IPS-NIHi11 (cell line): ENCODE measurements at places on chromosomes 2 and 18.

- peak; percentile 82 for DNase-seq
Measured at GRCh38 chr18:46335534-46336101, 231.4 kb downstream of the HAUS1 start.

DNA sequence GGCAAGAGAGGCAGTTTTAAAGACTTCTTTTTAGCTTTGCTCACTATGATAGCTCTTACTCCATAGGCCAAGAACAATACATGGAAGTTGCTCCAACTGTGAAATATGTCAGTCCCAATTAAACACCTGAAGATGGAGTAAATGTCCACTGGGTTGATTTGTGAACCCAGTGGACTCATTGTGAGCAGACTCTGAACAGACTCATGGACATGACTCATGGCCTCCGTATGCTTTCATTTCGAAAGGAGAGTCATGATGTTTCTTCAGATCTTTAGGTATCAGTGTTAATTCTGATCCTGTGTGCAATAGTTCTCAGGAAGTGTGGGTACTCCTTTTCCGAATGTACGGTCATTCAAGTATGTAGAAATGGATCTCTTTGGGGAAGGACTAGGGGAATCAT is 5.4 kb upstream of the CWC22 start:
- DNase-seq = no peak

- DNase-seq = no peak
Measured at GRCh38 chr2:3078684-3079083, 298.9 kb downstream of the EIPR1 start.

DNA sequence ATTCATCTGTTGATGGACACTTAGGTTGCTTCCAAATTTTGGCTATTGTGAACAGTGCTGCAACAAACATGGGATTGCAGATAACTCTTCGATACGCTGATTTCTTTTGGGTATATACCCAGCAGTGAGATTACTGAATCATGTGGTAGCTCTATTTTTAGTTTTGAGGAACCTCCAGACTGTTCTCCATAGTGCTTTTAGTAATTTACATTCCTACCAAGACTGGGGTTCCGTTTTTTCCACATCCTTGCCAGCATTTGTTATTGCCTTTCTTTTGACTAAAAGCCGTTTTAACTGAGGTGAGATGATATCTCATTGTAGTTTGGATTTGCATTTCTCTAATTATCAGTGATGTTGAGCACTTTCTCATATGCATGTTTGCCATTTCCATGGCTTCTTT is 200.3 kb downstream of the MBD5 start:
- no peak for DNase-seq

DNA sequence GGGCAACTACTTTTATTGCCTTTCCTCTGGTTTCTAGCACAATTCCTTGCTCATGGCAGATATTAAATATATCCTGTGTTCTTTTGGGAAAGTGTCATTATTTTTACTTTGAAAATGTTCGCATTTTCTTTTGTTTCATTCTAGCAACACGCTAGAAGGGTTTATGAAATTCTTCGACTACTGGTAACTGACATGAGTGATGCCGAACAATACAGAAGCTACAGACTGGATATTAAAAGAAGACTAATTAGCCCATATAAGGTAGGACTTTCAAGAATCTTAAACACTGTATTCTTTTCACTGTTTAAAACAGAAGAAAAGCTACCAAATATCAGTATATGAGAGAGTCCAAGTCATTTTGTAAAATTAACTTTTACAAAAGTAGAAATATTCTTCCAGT is 20.6 kb upstream of the METAP1D start:
- no peak for DNase-seq

DNA sequence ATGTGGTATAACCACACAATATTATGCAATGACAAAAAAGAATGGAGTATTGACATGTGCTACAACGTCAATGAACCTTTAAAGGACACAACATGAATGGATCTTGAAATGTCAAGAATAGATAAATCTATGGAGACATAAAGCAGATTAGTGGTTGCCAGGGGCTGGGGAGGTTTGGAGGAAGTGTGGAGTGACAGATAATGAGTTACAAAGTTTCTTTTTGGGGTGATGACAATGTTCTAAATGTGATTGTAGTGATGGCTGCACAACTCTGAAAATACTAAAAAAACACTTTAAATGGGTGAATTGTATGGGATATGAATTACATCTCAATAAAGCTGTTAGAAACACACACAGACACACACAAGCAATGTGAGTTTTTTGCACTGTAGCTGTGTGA is 37.4 kb upstream of the C1D start:
- DNase-seq = no peak

- DNase-seq = peak; percentile 41
Measured at GRCh38 chr2:172173174-172173706, 70.5 kb upstream of the DLX2 start.

GRCh38 chr2:197700960-197701359 is 4.2 kb upstream of the MARS2 start:
- DNase-seq = no peak

DNA sequence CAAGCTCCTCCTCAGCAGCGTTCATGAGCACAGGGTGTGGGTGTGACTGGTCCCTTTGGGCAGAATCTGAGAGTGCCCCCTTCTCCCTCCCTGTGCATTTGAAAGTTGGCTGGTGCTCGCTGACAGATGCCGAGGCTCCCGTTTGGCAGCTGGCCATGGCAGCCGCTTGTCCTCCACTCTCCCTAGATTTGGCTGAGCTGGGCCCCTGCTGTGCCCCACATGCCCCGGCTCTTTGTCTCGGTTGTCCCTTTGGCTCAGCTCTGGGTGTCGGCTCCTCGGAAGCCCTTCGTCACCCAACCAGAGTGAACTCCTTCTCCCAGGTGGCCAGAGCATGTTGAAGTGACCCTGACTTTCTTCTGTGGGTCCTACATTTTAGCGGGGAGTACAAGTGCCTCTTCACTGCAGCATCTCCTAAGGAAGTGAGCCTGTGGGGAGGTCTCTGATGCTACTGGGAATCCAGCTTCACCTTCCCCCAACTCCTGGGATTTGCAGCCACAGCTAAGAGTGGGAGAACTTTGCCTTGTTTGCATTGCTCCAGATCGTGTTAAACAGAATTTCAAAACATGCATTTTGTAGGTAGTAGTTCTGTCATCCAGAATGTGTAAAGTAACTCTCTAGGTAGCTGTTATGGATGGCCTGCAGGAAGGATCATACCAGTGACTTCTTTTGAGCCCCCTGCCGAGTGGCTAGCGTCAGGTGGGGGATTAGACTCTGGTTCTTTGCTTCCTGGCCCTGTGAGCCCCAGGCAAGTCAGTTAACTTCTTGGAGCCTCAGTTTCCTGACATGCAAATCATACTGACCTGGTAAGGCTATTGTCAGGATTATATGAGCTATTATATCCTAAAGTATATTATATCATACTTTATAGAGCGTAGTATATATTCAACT is 24.2 kb downstream of the HPCAL1 start:
- no peak for DNase-seq

DNA sequence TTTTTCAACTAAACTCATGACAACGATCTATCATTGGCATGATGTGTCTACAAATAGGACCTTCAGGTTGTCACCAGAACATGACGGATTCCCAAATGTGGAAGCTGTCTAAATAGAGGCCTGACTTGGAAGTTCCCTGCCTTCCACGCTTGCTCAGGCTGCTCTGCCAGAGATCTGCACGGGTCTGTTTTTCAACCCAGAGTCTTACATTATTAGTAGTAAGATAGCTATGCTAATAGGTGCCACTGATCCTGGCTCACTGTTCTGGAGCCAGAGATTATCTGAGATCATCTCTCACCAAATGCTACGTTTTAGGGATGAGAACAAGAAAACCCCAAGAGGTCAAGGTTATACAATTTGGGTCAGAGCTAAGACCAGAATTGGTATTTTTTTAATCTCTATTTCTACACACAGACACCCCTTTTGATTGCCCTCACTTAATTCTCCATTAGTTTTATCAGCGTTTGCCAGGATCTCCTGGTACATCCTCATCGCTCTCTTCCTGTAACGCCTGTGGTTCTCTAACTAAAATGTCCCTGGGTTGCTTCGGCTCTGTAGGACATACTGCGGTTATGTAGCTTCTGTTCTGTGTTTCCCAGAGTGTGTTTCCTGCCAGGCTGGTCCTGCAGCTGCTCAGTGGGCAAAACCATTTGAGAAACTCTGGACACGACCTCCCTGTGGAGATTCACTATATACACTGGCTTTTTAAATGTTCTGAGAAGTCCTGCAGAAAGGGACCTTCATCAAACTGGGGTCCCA is 5.7 kb downstream of the CDC42EP3 start:
- DNase-seq = no peak

GRCh38 chr2:172092716-172093415 is 7.6 kb downstream of the DLX1 start:
- no peak for DNase-seq
